ENCODE measurements at places on chromosomes 7 and 10. TPM values are rescaled to one million over a fixed set of nuclear protein-coding genes. Genes with fewer than 3 reads are reported as not detected.

The C10orf53 gene
- not detected for total RNA-seq

The SUGCT gene
- 1.5 TPM for total RNA-seq

The TET1 gene
- total RNA-seq = 17.4 TPM

The PON3 gene
- total RNA-seq = not detected

DNA sequence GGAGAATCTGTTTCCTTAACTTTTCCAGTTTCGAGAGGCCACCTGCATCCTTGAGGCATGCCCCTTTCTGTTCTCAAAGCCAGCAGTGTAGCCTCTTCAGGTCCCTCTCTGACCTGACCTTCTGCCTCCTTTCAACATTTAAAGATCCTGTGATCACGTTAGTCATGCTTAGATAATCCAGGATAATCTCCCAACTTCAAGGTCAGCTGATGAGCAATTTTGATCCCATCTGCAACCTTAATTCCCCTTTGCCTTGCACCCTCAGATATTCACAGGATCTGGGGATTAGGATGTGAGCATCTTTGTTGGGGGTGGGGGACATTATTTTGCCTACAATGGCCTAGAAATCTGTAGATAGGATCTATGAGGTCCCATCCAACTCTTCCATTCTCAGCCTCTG, 8.0 kb downstream of the HKDC1 start:
- DNase-seq = no peak
- no peaks in the 10 kb centered on the region for H3K27me3 ChIP-seq
- H3K27ac ChIP-seq = no peak overlapping the region
- H3K4me1 ChIP-seq = peaks cover 11% of the 10 kb centered on the region
- no peak overlapping the region for H3K4me3 ChIP-seq

DNA sequence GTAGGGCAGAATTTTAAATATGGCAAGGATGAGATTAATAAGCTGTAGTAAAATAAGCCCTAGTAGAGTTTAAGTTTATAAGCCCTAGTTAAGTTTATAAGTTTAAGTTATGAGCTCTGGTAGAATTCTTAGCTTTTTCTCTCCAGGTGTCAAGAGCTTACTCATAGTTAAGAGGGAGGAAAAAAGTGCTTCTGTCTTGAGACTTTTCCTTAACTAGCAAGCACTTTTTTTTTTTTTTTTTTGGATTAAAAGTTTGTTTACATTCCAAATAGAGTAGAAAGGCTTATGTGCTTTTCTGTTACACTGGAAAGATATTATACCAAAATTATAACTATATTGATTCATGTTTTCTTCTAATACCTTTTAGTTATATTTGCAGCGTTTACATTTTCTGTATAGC, 25.5 kb upstream of the MPP7 start:
- no peak overlapping the region for H3K27ac ChIP-seq
- H3K4me3 ChIP-seq = no peak overlapping the region
- no peak for DNase-seq
- no peaks in the 10 kb centered on the region for H3K36me3 ChIP-seq

DNA sequence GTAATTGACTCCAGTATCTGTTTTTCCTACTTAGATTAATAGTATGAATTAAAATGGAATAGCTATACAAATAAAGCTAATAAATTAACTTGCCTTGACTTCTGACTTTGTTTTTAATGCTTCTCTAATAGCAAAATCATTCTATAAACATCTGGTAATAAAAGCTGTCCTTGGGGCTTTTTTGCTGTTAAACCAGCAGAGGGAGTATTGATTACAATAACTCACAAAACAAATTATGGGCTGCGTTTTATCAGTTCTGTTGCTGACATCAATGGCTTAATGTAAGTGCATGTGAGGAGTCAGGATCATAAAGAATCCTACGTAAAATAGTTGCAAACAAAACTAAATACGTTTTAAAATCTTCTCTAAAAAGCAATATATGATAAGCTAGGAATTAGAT, 667.8 kb downstream of the PCDH15 start:
- H3K4me1 ChIP-seq = no peaks in the 10 kb centered on the region
- no peak overlapping the region for H3K4me3 ChIP-seq
- H3K27me3 ChIP-seq = no peaks in the 10 kb centered on the region
- no peaks in the 10 kb centered on the region for H3K36me3 ChIP-seq
- no peak for DNase-seq

DNA sequence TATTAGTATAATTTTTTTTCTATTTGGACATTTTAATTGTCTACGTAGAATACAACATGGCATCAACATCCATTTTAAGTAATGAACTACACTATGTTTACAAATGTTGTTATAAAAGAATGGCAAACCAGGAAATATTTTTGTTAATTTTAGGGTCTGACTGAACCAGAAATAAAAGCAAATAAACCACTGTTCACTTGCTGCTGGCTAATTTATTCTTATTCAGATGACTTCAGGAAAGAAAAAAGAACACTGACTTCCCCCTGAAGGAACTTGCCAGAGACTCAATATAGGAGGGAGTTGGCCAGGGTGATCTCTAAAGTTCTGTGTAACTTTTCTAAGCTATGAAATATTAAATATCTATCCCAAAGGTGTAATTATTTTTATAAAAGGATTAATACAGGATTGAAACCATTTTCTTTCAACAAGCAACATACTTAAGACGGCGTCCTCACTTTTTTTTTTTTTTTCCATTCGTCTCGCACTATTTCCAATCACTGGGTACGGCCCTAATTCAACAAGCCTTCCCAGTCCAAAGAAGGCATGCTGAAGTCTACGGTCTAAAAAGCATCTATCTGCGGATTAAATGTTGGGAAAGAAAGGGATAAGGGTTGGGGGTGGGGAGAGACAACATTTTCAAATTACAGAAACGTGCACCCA, 1.2 kb downstream of the USP6NL start:
- peak overlapping the region; percentile 95 for H3K27ac ChIP-seq
- no peaks in the 10 kb centered on the region for H3K27me3 ChIP-seq
- H3K36me3 ChIP-seq = no peaks in the 10 kb centered on the region
- peaks cover 37% of the 10 kb centered on the region for H3K4me1 ChIP-seq

GRCh38 chr10:31359979-31360378, 41.0 kb downstream of the ZEB1 start:
- DNase-seq = peak; percentile 2
- H3K36me3 ChIP-seq = no peaks in the 10 kb centered on the region
- no peak overlapping the region for H3K4me3 ChIP-seq
- H3K27me3 ChIP-seq = no peaks in the 10 kb centered on the region
- H3K27ac ChIP-seq = no peak overlapping the region
- no peaks in the 10 kb centered on the region for H3K4me1 ChIP-seq

GRCh38 chr10:106189292-106189691, 975.2 kb downstream of the SORCS1 start:
- H3K27ac ChIP-seq = no peak overlapping the region
- no peaks in the 10 kb centered on the region for H3K36me3 ChIP-seq
- peak; percentile 70 for DNase-seq
- H3K4me3 ChIP-seq = no peak overlapping the region

DNA sequence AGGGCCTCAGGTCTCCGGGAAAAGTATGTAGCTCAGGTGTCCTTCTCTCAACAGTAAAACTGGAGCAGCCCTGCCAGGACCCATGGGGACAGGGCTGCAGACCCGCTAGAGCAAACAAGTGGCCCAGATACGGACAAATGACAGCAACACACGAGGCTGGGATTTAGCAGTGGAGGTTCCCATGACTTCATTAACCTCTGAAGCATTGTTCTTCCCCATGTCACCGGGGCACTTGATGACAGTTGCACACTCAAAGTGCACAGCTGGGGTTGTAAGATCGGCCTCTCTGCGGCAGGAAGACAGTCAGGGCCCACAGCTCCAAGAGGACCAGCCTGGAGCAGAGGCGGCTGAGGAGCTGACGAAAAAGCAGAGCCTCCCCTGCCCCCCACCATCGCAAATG, 12.5 kb upstream of the PODXL start:
- H3K4me3 ChIP-seq = no peak overlapping the region
- H3K36me3 ChIP-seq = no peaks in the 10 kb centered on the region
- no peaks in the 10 kb centered on the region for H3K27me3 ChIP-seq
- DNase-seq = no peak
- no peak overlapping the region for H3K27ac ChIP-seq

GRCh38 chr10:33005322-33006301, 47.6 kb upstream of the ITGB1 start:
- no peaks in the 10 kb centered on the region for H3K36me3 ChIP-seq
- no peaks in the 10 kb centered on the region for H3K27me3 ChIP-seq
- peaks cover 8% of the 10 kb centered on the region for H3K4me1 ChIP-seq
- peak overlapping the region; percentile 47 for H3K4me3 ChIP-seq
- H3K27ac ChIP-seq = peak overlapping the region; percentile 72

Measured in A673 (cell line).